CD4-positive, alpha-beta T cell treated with Interleukin-2 at 100 ng/mL for 4 hours (primary cell): ENCODE measurements at places on chromosomes 4 and X.
A peak's percentile ranks its signal among the peaks of the same experiment; 100 is the strongest.

GRCh38 chr4:53459548-53459947 lies 82.1 kb downstream of the FIP1L1 start:
- DNase-seq = no peak

DNA sequence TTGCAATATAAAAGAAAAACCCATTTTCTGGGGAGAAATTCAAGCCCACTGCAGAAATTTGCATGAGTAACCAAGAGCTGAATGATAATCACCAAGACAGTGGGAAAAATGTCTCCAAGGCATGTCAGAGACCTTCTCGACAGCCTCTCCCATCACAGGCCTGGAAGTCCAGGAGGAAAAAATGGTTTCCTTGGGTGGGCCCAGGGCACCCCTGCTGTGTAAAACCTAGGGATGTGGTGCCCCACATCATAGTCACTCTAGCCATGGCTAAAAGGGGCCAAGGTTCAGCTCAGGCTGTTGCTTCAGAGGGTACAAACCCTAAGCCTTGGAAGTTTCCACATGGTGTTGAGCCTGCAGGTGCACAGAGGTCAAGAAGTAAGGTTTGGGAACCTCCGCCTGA lies 108.4 kb downstream of the FAT4 start:
- DNase-seq = no peak

DNA sequence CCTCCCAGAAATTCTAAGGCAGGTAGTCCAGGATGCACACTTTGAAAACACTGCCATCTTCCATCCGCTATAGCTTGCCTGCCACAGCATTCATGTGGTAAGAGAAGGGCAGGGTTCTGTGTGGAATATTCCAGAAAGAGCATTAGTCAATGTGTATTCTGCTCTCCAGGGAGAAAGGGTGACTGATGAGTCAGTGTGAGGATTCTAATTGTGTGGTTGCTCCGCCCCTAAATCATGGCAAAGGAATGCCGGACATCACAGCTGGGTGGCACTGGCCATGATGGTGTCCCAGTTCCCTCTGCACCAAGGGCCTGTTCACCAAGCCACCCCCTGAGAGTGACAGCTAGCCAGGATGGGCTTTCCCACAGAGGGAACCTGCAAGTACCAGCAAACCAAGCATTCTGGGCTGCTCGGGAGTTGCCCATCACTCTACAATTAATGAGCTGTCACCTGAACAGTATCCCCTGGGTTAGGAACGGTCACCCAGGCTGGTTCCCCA lies 9.5 kb downstream of the IDS start:
- DNase-seq = no peak

DNA sequence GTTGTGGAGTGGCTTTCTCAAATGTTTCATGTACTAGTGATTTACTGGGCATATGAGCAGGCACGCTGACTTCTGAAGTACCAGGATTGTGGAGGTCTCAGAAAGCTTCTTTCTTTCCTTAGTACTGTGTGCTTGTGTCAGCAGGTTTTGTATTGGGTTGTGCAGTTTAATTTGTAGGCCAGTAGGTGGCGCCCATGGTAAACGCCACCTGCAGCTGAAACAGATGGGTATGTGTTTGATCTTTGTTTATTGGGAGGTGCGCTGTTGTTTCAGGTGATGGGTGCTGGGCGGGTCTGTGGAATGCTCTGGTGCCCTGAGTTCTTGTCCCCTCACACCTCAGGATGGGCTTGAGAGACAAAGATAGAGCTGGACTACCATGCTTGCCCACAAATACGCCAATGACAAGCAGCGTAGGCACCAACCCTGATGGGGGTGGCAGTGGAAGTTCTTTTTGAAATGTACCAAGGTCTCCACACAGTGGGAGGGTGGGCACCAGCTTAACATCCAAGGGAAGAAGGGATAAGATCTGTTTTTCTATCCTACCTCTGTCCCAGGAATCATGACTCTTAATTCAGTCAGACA lies 141.5 kb downstream of the RPS6KA6 start:
- no peak for DNase-seq

DNA sequence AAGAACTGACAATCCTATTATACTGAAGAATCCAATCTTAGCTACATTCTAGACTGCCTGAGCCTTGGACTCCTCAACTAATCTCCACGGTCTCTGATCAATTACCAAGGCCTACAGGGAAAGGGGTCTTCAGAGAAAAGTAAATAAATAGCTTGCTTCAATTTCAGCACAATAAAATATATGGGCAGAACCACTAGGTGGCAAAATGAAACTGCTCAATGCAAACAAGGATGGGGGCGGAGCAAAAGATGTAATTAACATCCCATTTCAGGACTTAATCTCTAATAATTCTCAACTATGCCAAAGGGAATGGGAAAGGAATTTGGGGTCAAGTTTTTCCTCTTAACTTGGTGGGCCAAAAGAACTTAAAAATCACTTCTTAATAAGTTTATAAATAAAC lies 78.4 kb upstream of the MAP3K15 start:
- peak; percentile 45 for DNase-seq

DNA sequence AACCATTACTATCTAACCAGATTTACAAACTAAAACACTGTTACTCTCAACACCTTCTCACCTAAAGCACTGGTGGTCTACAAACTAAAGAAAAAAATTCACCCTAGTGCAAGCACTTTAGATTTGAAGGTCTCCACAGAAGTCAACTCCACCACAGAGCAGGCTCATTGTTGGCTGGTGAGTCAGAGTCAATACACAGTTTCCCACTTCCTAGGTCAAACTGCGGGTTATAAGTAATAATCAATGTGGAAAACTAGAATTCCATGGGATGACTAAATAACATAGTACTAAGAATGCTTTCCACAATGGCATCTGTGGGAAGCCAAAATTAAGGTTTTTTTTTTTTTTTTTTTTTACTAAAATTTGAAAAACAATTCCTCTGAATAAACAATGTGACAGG lies 191.8 kb downstream of the PDGFC start:
- DNase-seq = no peak

DNA sequence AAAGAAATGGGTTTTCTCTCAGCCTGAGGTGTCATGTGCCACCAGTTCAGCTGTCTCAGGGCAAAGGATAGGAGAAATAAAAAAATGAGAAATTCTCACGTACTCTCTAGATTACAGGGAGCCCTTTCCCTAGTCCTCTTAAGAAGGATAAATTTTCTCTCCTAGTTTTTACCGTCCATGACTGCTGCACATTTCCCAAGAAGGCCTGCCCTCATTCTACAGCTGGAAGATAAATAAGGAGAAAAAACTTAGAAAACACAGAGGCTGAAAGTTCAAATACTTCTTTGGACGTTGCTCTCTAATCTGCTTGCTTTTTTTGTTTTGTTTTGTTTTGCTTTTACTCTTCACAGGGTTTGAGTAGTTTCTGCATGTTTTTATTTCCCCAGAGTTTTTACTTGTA lies 211.9 kb downstream of the DCAF12L2 start:
- no peak for DNase-seq

- no peak for DNase-seq
Measured at GRCh38 chr4:148828291-148828690, 386.1 kb upstream of the NR3C2 start.

GRCh38 chrX:39299615-39300014 lies 498.4 kb downstream of the MID1IP1 start:
- DNase-seq = no peak

DNA sequence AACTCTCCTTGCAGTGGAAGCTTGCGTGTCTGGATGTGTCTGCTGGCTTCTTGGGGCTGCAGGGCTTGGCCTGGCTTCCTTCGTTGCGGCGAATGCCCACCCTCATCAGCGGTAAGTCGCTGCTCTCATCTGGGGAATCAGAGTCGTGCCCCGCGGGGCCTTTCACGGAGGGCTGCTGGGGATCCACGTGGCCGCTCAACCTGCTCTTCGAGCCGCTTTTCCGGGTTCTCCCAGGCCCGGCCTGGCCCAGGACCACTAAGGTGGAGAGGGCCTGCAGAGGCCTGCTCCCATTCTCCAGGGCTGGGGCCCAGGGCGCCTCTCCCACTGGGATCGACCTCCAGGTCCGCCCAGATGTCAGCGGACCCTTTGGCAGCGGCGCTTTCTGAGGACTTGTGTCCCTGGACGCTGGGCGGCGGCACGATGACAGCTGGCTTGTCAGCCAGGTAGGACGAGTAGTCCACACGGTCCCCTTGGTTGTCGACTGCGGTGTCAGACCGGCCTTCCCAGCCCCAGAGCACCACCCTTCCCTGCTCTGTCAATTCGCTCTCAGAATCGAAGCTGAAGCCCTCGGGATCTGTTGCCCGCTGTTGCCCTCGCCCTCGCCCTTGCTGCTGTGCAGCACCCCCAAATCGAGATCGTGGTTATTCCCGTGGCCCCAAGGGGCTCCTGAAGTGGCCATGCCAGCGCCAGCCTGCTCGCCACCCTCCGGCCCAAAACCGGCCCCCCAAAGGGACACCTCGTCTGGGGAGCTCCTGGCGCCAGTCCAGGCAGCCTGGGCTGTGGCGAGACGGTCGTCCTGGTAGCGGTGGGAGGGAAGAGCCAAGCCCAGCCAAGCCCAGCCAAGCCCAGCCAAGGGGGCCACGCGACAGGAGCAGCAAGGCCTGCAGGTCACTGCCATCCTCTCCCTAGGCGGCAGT lies 37.8 kb upstream of the NHSL2 start:
- no peak for DNase-seq

DNA sequence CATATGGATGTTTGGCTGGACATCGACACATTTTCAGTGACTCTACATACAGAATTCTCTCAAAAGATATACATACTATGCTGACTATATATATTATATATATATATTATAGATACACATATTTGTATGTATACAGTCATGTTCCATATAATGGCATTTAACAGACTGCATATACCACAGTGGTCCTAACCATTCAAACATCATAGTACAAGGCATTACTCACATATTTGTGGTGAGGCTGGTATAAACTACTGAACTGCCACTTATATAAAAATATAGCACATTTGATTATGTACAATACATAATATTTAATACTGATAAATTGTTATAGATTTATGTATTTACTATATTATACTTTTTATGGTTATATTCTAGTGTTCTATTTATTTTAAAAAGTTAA lies 168.5 kb downstream of the IL15 start:
- no peak for DNase-seq

DNA sequence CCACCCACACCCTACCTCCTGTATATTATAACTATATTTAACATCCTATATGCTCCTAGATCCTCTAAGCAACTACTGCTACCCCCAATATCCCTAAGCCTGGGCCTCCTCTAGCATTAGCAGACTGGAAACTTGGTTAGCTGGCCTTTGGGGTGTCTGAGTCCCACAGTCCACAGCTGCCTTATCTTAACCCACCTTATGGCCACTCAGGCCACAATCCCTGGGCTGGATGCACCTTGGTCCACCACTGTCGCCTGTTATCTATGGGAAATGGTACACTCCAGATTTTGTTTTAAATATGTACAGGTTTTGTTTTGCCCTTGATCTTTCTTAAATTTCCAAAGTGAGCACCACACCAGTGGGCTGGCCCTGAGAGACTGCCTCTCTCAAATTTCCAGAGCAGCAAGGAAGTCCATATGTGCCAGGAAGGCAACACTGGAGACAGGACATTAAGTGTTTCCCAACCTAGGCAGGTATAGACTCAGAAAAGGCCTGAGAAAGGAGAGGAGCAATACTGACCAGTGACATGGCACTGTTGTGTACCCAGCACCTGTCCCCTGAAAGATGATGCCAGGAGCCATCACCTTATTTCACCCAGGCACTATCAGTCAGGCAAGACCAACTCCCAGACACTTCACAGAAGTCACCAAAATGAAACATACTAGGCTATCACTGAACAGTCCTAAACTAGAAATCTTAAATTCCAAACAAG lies 921 bp downstream of the PFKFB1 start:
- no peak for DNase-seq

DNA sequence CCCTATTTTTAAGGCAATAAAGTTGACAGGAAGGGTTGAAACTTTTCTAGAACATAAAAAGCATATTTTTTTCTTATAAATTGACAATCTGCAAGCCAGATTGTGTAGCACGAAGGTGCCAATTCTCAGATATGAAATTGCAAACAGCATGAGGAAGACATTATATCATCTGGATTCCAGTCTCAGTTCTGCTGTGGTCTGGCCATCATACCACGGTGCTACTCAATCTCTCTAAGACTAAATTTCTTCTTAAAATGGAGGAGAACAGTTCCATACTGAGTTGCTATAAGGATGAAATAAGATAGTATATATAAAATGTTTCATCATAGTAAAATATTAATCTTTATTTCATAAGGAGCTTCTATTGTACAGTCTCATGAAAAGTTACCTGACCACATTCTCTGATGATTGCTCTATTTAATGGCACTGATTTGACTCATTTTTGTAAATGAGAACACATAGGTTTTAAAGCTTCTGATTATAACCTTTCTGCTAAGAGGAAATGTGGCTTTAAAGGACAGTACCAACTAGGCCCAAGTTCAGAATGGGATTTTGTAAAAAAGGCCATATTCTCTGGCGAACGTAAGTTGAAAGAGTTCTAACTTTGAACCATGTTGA lies 127.9 kb downstream of the SHROOM3 start:
- no peak for DNase-seq

DNA sequence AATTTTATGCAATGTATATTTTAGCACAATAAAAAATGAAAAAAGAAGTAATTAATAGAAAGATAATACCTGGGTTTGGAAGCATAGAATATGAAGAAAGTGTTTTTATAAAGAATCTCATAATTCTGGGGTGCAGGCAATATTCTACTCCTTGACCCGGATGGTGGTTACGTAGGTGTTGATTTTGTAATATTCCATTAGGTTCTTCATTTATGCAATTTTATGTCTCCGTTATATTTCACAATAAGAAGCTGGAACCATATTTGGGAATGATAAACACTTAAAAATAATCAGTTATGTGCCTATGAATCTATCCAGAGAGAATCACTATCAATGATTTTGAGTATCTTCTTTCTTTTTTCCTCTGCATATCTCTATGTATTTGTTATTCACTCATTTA lies 38.5 kb downstream of the CHRNA9 start:
- no peak for DNase-seq
